ENCODE measurements at places on chromosomes 3 and 15. TPM values are rescaled to one million over a fixed set of nuclear protein-coding genes. Genes with fewer than 3 reads are reported as not detected.

COX17 gene
- total RNA-seq, result 98.7 TPM

KCNMB3 gene
- total RNA-seq, result 2.1 TPM

XCR1 gene
- total RNA-seq, result not detected

MOBP gene
- total RNA-seq, result not detected

TMEM212 gene
- total RNA-seq, result not detected

- no peak overlapping the region for H3K4me3 ChIP-seq
- DNase-seq, result no peak
- no peaks in the 10 kb centered on the region for H3K36me3 ChIP-seq
- no peak overlapping the region for H3K27ac ChIP-seq
- peaks cover 17% of the 10 kb centered on the region for H3K4me1 ChIP-seq
- H3K27me3 ChIP-seq, result no peaks in the 10 kb centered on the region
Measured at GRCh38 chr15:64284042-64284441, 71.9 kb downstream of the CSNK1G1 start.

GRCh38 chr3:170361711-170362110 is 4.2 kb downstream of the SKIL start:
- no peak overlapping the region for H3K27ac ChIP-seq
- H3K27me3 ChIP-seq, result no peaks in the 10 kb centered on the region
- peak overlapping the region; percentile 48 for H3K4me3 ChIP-seq
- DNase-seq, result no peak

DNA sequence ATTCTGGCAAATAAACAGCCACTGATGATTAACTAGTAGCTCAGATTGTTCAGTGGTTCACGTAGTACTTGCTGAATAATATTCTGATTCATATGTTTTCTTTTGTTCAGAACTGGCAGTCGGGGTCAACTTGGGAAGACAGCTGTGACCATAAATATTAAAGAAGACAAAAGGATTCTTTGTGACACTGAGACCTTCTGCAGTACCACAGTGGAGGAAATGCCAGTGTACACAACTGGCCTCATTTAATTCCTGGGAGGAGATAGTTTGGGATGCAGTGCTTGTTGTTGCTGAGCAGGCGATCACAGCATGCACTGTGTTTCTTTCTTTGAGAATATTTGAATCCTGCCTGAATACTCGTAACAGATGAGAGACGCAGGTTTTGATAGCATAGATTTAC is 26.7 kb upstream of the MCF2L2 start:
- no peak overlapping the region for H3K27ac ChIP-seq
- peaks cover 7% of the 10 kb centered on the region for H3K36me3 ChIP-seq
- DNase-seq, result no peak
- H3K4me3 ChIP-seq, result no peak overlapping the region
- no peaks in the 10 kb centered on the region for H3K27me3 ChIP-seq
- no peaks in the 10 kb centered on the region for H3K4me1 ChIP-seq

GRCh38 chr15:49023354-49023753 is 22.9 kb downstream of the SECISBP2L start:
- H3K27me3 ChIP-seq, result no peaks in the 10 kb centered on the region
- no peak overlapping the region for H3K4me3 ChIP-seq
- DNase-seq, result no peak
- no peak overlapping the region for H3K27ac ChIP-seq

GRCh38 chr3:152557302-152557999 is 277.5 kb upstream of the P2RY1 start:
- no peaks in the 10 kb centered on the region for H3K27me3 ChIP-seq
- peak overlapping the region; percentile 35 for H3K4me3 ChIP-seq
- peaks cover 24% of the 10 kb centered on the region for H3K4me1 ChIP-seq
- no peaks in the 10 kb centered on the region for H3K36me3 ChIP-seq
- DNase-seq, result no peak

GRCh38 chr15:71203586-71204474 is 88.6 kb downstream of the THSD4 start:
- H3K36me3 ChIP-seq, result no peaks in the 10 kb centered on the region
- no peak overlapping the region for H3K27ac ChIP-seq
- DNase-seq, result no peak
- no peaks in the 10 kb centered on the region for H3K4me1 ChIP-seq

DNA sequence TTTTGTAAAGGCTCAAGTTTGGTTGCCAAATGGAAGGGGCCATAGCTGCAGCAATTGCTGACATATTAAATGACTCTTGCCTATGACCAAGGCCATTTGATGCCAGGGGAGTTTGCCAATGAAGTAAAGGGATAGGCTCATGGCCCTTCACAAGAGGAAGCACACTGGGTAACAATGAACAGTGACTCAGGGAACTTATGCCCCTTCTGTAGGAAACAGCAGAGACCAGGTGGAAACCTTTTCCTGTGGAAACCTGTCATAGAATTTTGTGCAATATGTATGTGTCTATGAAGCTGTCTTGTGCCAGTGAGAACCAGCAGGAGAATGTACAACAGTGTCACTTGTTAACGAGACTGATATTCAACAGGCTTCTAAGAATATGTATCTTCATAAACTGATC is 25.4 kb upstream of the AVEN start:
- H3K27me3 ChIP-seq, result no peaks in the 10 kb centered on the region
- no peaks in the 10 kb centered on the region for H3K36me3 ChIP-seq
- no peak for DNase-seq

GRCh38 chr15:100714034-100714748 is 111.8 kb downstream of the ASB7 start:
- no peak overlapping the region for H3K27ac ChIP-seq
- H3K36me3 ChIP-seq, result peaks cover 11% of the 10 kb centered on the region
- no peaks in the 10 kb centered on the region for H3K4me1 ChIP-seq
- DNase-seq, result no peak
- peaks cover 8% of the 10 kb centered on the region for H3K27me3 ChIP-seq

DNA sequence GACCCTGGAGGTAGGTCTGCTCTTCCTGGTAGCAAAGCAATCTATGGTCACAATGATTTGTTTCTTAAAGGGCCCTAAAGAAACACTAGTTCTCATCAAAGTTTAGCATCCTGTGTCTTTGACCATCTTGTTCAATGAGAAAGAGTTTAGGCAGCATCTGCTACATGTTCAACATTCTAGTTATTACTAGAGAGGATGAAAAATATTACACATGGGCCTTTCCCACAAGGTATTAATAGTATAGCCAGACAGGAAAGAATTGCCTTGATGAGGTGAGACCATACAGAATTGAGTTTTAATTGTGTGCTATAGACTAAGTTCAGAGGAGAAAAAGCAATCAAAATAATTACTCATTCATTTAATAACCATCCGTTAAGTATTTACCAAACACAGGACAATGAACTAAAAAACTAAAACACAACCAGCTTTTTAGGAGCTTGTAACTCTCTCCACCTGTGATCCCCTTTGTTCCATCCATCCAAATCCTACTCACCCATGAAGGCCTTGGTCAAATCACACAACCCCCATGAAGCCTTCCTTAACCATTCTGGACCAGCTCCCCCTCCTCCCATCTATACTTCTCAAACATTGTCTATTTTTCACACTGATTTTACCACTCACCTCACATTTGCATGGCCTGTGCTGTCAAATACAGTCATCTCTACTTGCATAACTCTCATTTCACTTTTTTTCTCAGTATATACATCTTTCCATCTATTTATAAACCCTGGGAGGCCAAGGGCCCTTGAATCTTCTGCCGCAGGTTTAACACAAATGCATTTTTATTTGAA is 122.9 kb downstream of the RORA start:
- H3K27me3 ChIP-seq, result peaks cover 17% of the 10 kb centered on the region
- no peak overlapping the region for H3K27ac ChIP-seq
- no peaks in the 10 kb centered on the region for H3K4me1 ChIP-seq
- H3K4me3 ChIP-seq, result no peak overlapping the region

- no peak for DNase-seq
- no peak overlapping the region for H3K27ac ChIP-seq
Measured at GRCh38 chr3:117117188-117117936, 407.8 kb downstream of the TUSC7 start.

DNA sequence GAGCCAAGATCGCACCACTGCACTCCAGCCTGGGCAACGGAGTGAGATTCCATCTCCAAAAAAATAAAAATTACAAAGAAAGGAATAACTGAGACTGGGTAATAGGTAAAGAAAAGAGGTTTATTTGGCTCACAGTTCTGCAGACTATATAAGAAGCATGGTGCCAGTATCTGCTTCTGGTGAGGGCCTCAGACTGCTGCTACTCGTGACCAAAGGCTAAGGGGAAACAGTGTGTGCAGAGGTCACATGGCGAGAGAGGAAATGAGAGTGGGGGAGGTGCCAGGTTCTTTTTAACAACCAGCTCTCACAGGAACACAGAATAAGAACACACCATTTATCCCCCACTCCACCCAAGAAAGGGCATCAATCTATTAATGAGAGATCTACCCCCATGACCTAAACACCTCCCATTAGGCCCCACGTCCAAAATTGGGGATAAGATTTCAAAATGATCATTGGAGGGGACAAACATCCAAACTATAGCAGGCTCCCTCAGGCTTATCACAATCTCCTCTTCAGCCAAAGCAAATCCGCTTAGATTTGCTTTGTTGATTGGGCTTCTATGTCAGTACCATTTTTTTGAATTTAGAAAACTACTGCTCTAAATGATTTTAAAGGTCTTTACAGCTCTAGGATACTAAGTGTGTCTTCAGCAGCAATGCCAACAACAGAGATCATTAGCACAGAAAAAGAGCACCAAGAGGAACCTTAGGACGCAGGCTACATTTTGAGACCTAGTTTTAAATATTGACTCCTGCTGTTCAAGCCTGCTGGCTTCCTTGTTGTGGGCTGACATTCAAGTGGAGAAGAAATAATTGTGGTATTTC is 84.2 kb upstream of the TBL1XR1 start:
- H3K4me1 ChIP-seq, result peaks cover 23% of the 10 kb centered on the region
- no peak overlapping the region for H3K4me3 ChIP-seq
- H3K36me3 ChIP-seq, result no peaks in the 10 kb centered on the region
- no peaks in the 10 kb centered on the region for H3K27me3 ChIP-seq
- DNase-seq, result no peak

DNA sequence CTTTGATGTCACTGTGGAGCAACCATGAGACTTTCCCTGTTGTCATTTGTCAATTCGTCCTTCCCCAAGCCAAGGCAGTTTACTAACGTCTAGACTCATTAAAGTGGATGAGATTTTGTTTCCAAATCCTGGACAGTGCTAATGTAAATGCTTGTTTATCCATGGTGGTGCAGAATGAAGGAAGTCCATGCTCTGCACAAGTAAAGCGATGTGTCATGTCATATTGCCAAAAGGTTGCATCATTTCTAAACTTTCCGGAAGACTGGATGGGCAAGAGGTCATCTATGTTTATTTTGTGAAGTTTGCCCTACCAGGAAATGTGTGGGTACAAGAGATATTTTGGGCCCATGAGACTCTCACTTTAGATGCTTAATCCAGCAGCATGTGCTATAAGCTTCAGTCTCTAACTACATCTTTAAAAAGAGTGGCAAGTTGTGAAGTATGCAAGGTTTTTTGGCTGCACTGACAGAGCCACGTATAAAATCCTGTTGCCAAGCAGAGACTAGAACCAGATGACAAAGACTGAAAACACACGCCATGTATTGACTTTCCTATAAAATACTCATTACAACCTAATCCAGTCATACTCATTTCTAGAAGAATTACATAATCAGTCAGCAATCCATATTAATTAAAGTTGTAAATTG is 72.1 kb upstream of the FNDC3B start:
- no peaks in the 10 kb centered on the region for H3K27me3 ChIP-seq
- peak overlapping the region; percentile 45 for H3K27ac ChIP-seq
- H3K4me1 ChIP-seq, result peaks cover 37% of the 10 kb centered on the region
- no peak overlapping the region for H3K4me3 ChIP-seq

DNA sequence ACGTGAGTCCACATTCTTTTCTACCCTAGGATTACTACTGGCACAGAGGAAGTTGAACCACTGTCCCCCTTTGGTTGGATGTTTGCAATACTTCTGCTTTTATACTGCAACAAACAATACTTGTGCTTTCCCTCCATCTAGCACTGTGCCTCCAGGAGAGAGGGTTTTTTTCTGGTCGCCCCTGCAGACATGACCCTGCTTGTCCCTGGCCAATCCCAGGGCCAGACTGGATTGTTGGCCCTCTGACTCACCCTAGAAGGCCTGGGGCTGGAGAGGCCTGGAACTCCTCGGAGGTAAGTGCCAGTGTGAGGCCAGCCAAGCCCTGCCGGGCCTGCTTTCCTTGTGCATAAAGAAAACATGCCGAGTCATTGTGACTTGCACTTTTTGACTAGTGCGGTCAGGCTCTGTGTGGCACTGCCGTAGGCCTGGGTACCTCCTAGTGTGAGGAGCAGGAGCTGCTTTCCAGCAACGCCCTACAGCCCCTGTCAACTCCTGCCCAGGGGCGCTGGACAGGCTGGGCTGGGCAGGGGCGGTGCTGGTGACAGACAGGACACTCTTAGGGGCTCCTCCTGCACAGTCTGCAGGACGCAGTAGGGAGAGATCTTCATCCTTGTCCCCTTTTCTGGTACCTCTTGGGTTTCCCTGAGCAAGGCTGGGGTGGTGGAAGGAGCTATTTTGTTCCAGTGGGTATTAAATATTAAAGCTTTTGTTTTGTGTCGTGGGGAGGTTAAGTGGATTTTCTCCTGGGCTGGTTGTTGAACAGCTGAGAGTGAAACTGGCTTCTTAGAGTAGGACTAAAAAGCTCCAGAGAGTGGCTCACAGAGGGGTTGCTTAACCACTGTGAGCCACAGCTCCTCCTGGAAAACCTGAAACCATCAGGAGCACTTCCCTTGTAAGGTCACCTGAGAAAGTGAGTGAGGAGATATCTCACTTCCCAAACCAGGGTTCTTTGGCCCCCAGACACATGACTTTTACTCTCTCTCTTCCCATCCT is 14.4 kb upstream of the TKT start:
- H3K27ac ChIP-seq, result peak overlapping the region; percentile 89
- H3K36me3 ChIP-seq, result no peaks in the 10 kb centered on the region
- DNase-seq, result no peak
- H3K4me3 ChIP-seq, result peak overlapping the region; percentile 50
- no peaks in the 10 kb centered on the region for H3K27me3 ChIP-seq
- H3K4me1 ChIP-seq, result peaks cover 8% of the 10 kb centered on the region

DNA sequence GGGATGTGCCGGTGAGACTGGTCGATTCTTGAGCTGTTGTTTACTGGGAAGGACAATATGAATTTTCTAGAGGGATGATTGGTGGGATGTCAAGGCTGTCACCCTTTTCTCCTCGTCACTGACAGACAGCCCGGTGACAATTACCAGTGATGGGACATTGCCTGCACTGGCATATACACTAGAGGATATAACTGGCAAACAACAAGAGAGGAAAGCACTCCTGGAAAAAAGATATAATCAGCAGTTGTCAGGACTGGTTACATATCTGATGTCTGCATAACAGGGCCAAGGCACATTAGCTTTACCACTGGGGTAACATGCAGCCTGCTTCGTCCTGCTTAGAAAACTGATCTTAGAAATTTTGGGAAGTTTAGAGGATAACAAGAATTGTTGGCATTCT is 131.1 kb downstream of the ROBO2 start:
- H3K4me1 ChIP-seq, result no peaks in the 10 kb centered on the region
- H3K27me3 ChIP-seq, result no peaks in the 10 kb centered on the region
- H3K27ac ChIP-seq, result no peak overlapping the region
- no peak for DNase-seq
- no peak overlapping the region for H3K4me3 ChIP-seq
- peaks cover 10% of the 10 kb centered on the region for H3K36me3 ChIP-seq

DNA sequence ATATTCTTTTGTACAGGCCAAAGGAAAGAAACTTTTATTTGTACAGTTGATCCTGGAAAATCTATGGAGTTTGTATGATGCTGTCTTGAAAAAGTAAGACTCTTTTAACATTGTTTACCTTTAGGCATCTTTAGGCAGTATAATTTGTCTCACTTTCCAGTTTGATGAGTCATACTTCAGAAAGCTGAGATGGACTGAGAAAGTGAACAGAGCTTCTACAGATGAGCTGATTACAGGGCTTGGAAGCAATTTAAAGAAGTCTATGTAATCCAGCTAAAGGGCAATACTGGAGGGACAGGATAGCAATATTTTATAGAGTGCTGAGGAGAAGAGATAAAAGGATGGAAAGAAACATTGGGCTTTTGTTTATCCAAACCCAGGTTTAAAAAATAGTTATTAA is 123.5 kb upstream of the GOLGA6L4 start:
- no peaks in the 10 kb centered on the region for H3K4me1 ChIP-seq
- H3K36me3 ChIP-seq, result no peaks in the 10 kb centered on the region
- H3K4me3 ChIP-seq, result no peak overlapping the region
- H3K27me3 ChIP-seq, result peaks cover 13% of the 10 kb centered on the region
- no peak for DNase-seq
- no peak overlapping the region for H3K27ac ChIP-seq

Measured in natural killer cell treated with Interleukin-12 subunit alpha and Interleukin-12 subunit beta and Interleukin-15 and Interleukin-18, amount 100 ng/mL, for 72 hours (primary cell).